ENCODE measurements at places on chromosomes 3 and 15.

GRCh38 chr3:168362156-168362555, 266.4 kb upstream of the GOLIM4 start:
- no peak for DNase-seq

- no peak for DNase-seq
These were observed 46.2 kb downstream of the C3orf38 start for GRCh38 chr3:88195951-88196434.

DNA sequence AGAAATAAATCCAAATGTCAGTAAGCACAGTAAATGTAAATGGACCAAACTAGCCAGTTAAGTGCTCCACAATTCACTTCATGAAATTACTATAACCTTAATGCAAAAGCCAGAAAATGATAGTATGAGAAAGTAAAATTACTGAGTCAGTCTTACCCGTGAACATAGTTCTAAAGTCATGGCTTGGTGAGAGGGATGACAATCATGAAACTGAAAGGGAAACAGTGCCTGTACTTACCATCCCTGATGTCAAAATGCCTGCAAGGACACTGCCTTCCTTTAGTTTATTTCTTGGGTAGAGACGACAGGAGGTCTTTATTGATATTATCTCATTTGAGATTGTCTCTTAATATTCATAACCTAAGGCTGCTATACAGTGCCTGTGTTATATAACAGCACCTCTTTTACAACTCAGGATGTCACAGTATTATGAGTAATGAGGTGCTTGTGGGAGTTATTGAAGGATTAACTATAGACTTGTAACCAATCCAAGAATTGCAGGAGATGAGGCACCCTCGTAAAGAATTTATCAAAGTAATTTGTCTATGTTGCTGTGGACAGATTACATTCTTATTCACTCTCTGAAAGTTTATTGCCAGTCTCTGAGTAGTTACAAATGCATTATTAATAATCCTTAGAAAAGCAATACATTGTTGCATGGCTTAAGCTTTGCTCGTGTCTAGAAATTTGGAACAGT, 142.9 kb upstream of the BFSP2 start:
- DNase-seq = no peak

DNA sequence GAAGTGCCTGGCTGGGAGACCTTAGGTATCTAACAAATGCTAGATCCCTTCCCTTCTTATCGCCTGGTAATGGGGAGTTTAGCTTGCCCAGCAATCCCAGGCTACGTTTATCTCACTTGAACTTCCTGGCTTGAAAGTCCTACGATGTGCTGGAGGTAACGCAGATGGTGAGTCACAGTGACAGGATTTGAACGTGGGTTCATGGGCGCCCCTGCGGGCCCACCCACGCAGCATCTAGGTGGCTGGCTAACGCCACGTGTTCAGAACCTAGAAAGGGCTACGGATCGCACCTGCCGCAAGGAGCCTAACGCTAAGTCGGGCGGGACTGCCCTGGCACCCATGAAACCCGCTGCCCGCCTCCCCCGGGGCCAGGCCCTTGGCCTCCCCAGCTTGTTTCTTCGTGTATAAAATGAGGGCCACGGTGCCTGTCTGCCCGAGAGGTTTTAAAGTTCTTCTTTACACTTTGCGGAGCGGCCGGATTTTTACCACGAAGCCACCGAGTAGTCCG, 600 bp upstream of the USP3 start:
- peak; percentile 80 for DNase-seq

- no peak for DNase-seq
These were observed 325.7 kb downstream of the OTOL1 start for GRCh38 chr3:161822291-161822690.

- DNase-seq = no peak
These were observed 19.5 kb downstream of the PSTPIP1 start for GRCh38 chr15:77014132-77015081.

- DNase-seq = no peak
These were observed 11.9 kb upstream of the MUC20 start for GRCh38 chr3:195708626-195709481.

DNA sequence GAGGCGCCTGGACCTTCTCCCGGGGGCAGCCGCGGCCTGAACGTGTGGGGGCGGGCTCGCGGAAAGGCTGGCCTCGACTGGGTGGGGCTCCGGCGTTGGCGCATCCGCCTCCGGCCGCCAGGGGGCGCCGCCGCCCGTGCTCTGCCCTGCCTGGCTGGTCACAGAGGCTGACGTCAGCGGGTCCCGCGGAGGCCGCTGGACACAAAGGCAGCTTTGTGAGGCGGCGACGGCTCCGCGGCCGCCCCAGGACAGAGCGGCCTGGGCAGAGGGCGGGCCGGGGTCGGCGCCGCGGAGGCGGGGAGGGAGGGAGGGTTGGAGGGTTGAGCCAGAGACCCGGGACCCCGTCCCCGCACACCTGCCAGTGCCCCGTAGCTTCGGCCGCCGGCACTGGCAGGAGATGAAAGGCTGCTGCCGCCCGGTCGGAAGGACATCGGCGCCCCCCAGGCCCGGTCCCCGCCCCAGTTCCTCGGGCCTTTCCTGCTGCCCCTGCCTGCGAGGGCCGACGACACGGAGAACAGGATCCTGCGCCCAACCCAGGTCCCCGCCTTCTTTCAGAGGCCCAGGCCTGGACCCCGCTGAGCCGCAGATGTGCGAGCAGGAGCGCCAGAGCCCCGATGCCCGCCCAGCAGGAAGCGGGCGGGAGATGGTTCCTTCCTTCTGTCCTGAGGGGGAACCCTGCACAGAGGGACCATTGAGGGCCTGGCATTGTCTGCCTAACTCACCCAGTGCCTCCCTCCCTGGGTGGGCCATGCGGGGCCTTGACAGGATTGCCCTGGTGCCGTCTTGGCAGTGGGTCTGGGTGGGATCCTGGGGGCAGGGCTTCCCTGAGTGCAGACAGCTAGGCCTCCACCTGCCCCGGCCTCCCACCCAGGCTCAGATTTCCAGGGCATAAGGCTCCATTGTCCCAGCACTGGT, 8.7 kb upstream of the SEMA3B start:
- DNase-seq = peak; percentile 72

DNA sequence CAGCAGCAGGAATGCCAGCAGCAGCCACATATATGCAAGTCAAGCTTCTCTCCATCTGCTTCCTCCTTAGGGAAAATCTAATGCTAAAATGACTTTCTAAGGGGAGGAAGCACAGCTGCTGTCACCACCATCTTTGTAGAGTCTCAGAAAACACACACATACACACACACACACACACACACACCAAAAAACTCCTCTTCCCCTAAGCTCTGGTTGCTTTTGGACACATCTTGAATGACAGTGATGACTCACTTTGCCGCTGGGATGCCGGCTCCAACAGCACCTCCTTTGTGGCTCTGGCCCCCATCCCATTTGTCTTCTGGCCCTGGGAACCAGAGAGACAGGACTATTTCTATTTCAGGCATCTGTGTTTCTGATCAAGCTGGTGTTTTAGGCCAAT, 124.8 kb upstream of the GOLIM4 start:
- no peak for DNase-seq

DNA sequence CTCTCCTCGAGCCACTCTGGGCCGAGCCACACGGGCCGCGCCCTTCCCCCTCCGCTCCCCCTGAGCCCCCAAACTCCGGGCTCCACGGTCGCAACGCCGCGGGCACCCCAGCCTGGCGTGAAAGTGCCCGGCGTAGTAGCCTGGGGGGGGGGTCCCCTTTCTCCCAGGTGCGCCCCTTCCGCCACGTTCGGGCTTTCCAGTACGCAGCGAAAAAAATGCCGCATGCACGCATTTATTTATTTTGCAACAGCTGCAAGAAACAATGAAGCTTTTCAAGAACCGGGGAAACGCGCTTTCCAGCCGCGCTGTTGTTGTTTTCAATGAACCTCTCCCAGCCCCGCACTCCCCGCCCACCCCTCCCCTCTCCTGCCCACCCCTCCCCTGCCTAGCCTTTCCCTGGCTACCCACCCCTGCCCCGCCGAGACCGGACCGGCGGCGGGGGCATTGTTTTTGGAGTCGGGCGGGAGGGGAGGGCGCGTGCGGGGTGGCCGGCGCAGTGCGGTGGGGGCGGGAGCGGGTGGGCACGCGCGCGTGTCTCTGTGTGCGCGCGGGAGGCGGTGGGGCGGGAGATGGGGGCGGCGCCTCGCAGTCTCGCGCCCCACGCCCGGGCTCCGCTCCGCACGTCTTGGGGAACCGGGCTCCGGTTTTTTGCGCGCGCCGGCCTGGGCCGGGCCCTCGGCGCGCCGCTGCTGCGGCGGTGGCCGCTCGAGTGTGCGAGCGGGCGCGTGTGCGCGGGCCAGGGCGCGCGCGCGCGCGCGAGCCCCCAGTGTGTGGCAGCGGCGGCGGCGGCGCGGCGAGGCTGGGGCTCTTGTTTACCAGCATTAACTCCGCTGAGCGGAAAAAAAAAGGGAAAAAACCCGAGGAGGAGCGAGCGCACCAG, at the start of gene IGF1R:
Gene IGF1R, plus strand, starts transcription at position 766 of the 880 bp plus-strand sequence. CDS start 1,043 bp downstream, outside the sequence.
- peak; percentile 73 for DNase-seq

- no peak for DNase-seq
These were observed 349.6 kb downstream of the ZIC1 start for GRCh38 chr3:147758771-147759170.

DNA sequence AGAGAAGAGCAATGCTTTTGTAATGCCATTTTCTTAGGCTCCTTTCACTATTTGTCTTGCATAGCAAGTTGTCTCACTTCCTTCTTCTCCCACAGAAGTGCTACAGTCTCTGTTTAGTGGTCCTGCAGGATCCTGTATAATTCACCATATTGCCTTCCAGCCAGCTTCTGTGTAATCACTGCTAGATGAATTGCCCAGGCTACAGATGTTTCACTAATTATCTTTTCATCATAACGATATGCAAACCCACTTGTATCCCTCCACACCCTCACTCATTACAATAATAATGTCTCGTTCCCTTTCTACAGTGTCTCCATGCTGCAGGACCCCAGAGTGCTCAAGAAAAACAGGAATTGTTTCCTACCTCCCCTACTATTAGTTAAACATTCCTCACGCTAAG, 402.9 kb downstream of the TBL1XR1 start:
- DNase-seq = no peak

GRCh38 chr3:38662544-38662943, 13.1 kb upstream of the SCN5A start:
- DNase-seq = no peak

- no peak for DNase-seq
These were observed 141.8 kb downstream of the IL20RB start for GRCh38 chr3:137099364-137100219.

- DNase-seq = no peak
These were observed 1.5 kb downstream of the ATP1B3 start for GRCh38 chr3:141877911-141878310.

- DNase-seq = no peak
These were observed 36.0 kb downstream of the BTLA start for GRCh38 chr3:112463250-112463649.

DNA sequence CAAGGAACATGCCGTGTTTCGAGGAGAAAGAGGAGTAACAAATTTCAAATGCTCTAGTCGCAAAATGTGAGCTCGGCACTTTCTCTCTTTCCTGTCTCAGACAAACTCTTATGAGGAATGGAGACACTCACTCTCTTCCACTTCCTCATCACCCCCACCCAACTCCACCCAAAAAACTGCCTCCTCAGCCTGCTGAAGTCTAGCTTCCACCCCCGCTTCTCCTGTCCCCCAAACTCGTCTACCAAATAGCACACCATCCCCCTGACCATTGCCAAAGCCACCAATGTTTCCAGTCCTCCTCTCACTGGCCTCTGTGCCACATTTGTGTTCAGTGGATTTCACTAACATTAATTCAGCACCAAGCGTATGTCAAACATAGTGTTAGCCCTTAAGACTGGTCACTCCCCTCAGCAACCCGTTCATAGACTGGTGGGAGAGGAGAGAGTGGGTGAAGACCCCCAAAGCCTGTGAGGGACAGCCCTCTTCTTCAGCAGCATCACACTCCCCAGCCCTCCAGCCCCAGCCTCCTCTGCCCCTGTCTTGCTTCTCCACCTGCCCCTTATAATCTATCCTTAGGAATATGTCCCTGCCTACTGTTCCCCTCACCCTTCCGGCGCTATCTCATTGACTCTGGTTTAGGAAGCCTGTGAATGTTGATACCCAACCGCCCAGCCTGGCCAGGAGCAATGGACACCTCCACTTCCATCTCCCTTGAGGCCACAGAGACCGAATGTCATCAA, 77.3 kb downstream of the FAM174B start:
- DNase-seq = no peak

GRCh38 chr3:27695636-27696035, 26.5 kb downstream of the EOMES start:
- DNase-seq = no peak

DNA sequence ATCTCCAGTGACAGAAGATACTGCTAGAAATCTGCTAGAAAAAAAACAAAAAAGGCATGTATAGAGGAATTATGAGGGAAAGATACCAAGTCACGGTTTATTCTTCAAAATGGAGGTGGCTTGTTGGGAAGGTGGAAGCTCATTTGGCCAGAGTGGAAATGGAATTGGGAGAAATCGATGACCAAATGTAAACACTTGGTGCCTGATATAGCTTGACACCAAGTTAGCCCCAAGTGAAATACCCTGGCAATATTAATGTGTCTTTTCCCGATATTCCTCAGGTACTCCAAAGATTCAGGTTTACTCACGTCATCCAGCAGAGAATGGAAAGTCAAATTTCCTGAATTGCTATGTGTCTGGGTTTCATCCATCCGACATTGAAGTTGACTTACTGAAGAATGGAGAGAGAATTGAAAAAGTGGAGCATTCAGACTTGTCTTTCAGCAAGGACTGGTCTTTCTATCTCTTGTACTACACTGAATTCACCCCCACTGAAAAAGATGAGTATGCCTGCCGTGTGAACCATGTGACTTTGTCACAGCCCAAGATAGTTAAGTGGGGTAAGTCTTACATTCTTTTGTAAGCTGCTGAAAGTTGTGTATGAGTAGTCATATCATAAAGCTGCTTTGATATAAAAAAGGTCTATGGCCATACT, 4.0 kb downstream of the B2M start:
- no peak for DNase-seq

- DNase-seq = no peak
These were observed 36.1 kb downstream of the FBXL2 start for GRCh38 chr3:33313331-33313730.

DNA sequence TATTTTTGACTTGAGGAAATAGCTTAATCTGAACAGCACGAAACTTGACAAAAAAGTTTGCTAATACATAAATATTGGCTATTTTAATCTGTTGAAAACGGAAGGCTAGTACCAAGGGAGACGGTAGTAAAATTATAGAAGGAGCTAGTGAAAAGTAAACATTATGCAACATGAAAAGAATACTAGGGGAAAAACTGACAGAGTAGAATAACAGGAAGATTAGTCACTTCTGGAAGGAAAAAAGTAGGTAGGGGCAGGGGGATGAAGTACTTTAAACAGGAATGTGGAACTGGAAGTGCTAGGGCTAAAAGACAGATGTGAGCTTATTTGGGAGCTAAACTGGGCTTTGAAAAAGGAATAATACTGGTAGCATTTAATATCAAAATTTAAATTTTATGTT, 60.1 kb downstream of the MBNL1 start:
- no peak for DNase-seq

DNA sequence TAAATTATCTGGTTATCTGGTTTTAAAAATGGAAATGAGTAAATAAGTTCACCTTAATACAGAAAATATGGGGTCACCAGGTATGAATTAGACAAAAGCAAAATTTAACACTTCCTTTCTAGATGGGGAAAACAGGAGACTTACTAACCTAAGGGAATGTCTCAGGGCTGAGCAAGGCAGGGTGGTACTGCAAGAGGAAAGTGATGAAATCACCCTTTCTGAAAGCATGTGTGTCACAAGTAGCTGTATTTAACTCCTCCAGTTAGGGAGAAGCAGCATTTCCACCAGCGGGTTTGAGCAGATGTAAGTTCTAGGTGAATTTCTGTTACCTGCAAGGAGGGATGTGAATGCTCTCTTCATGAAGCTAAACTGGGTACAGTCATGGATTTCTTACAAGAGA, 629.1 kb downstream of the MECOM start:
- DNase-seq = no peak

- no peak for DNase-seq
These were observed at the start of gene CFAP100 for GRCh38 chr3:126394179-126394976. TSS of gene CFAP100 (plus strand) at chr3:126394909. CDS start at chr3:126396001, 1,092 bp downstream.

- no peak for DNase-seq
These were observed 10.3 kb downstream of the LPP start for GRCh38 chr3:188164248-188164687.

Data from activated gamma-delta T cell treated with anti-CD3 and anti-CD28 coated beads, Interleukin-2, amount 50 U/mL, for 16 hours (primary cell).